ENCODE measurements at places on chromosomes 11 and 22.

- DNase-seq, result no peak
Observed at GRCh38 chr11:119374632-119375336, 6.7 kb downstream of the USP2 start.

GRCh38 chr22:49457146-49457545, 370.5 kb downstream of the BRD1 start:
- DNase-seq, result no peak

- no peak for DNase-seq
Observed at GRCh38 chr11:112620621-112621394, 340.4 kb upstream of the NCAM1 start.

GRCh38 chr11:110077831-110078325, 15.3 kb upstream of the ZC3H12C start:
- DNase-seq, result no peak

DNA sequence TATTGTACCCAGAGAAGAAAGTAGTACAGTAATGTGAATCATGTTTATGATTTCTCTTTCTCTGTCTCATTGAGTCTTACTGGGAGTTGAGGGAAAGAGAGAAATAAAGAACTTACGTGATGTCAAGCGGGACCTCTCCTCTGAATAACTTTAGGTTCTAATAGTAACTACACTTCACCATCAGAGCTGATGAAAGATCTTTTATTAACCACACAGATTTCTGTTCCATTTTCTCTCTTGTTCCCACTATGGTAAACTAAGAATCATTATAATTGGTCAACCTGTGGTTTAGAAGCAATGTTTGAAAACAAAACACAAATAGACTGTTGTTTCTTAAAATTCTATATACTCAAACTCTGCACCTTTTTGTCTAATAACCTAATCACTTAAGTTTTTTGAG, 142.3 kb downstream of the ELP4 start:
- no peak for DNase-seq

GRCh38 chr22:50274311-50274710, 4.1 kb upstream of the MAPK11 start:
- DNase-seq, result peak; percentile 19

DNA sequence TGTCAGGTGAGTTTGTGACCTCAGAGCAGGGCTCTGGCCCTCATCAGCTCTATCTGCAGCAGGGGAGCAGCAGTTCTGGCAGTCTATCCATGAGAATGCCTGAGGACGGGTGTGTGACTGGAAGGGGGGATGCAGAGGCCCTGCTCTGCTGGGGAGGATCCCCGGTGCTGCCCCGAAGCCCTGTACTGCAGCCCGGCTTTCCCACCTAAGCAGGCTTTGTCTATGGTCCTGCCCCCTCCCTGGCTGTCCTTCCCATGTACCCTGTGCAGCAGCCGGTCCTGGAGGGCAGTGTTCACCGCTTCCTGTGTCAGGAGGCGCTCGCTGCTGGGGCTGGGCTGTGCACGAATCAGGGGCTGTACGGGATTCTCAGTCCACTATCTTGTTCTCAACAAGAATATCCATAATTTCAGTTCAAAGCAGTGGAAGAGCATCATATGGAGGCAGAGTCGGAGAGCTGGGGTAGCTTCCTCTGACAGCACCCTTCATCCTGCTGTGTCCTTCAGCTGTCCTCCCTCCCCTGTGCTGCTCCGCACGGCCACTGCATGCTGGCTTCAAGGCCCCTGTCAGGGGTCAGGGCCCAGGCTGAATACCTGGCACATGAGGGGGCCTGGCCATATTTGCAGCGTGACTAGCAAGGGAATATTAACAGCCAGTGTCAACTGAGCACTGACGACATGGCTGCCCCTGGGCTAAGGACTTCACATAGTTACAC, 125.2 kb downstream of the CTTN start:
- no peak for DNase-seq

DNA sequence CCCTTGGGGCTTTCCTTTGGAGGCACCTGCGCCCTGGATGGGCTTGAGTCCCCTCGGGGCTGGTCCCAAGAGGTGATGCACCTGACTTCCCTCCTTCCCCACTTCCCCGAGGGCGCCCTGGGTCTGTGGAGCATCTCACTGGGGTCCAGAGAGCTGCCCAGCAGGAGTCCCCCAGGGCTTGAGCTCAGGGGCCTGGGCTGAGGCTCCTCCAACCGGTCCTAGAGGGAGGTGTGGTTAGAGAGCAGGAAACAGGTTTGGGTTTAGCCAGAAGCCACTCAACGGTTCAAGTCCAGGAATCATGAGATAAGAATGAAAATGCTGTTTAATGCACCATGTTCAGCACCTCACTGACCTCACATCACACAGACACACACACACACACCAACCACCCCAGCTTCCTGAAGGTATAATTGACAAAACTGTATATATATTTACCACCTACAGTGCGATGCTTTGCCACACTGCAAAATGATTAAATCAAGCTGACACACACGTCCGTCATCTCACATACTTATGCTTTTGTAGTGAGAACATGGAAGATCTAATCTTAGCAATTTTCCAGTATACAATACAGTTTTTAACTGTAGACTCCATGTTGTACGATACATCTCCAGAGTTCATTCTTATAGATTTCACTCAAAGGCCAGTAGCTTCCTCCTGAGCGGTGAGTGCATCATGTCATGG, 628 bp upstream of the IGLL1 start:
- no peak for DNase-seq

GRCh38 chr11:82992223-82992622, 79.5 kb downstream of the RAB30 start:
- no peak for DNase-seq

- no peak for DNase-seq
Observed at GRCh38 chr11:99522467-99523173, 501.9 kb downstream of the CNTN5 start.

GRCh38 chr11:92311616-92312449, 87.2 kb downstream of the FAT3 start:
- no peak for DNase-seq

GRCh38 chr11:121368364-121369240, 76.0 kb downstream of the SC5D start:
- no peak for DNase-seq

GRCh38 chr11:132909021-132909606, 623.2 kb downstream of the OPCML start:
- DNase-seq, result no peak

DNA sequence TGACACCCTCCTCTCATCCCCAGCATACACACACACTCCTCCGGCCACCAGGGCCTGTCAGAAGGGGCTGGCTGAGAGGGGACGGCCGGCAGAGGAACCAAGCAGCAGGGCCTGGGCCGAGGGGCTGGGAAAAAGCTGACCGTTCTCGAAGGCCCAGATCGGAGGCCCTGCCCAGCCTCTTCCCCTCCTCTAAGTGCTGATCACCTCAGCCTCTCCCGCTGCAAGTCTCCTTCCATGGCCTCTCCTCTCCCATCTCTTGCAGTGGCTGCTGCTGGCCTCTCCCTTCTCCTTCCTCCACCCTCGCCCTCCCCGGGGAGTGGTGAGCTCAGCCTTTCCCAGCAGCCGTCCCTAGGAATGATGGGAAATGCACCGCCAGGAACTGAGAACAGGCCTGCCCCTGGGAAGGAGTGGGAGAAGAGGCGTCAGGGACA, 39.6 kb downstream of the ARRB1 start:
- DNase-seq, result no peak

DNA sequence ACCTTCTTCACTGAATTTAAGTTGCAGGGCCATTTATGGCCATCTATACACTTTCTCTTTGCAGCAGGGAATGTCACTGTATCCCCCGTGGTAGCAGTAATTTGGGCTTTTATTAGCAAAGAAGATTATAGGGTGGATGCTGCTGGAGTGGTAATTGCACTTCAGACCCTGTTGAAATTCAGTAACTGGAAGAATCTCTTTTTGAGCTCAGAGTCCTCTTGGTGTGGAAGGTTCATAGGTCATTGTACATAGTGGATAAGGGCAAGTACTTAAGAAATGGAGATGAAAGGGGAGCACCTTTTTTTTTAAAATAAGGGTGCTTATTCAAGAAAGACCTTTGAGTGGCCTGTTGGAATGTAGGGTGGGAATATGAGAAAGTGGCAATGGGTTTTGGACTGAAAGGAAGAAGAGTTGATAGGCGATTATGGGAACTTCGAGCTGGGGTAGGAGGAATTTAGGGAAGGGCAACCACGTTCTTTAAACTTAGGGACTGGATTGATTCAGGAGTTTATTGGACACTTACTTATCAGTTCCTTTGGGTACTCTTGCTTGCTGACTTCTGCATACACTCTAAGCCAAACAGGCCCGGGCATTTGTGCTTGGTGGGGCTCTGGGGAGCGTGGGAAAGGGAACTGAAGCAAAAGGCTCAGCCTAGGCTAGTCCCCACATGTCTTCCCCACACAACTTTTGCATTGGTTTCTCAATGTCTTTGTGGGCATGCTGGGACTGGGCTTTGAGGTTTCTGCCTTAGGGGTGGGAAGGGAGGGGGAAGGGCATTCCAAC, 26.5 kb downstream of the CTNND1 start:
- no peak for DNase-seq

GRCh38 chr11:119505861-119506260, 82.9 kb upstream of the THY1 start:
- DNase-seq, result no peak

- DNase-seq, result no peak
Observed at GRCh38 chr11:117232911-117233409, 489 bp downstream of the RNF214 start.

DNA sequence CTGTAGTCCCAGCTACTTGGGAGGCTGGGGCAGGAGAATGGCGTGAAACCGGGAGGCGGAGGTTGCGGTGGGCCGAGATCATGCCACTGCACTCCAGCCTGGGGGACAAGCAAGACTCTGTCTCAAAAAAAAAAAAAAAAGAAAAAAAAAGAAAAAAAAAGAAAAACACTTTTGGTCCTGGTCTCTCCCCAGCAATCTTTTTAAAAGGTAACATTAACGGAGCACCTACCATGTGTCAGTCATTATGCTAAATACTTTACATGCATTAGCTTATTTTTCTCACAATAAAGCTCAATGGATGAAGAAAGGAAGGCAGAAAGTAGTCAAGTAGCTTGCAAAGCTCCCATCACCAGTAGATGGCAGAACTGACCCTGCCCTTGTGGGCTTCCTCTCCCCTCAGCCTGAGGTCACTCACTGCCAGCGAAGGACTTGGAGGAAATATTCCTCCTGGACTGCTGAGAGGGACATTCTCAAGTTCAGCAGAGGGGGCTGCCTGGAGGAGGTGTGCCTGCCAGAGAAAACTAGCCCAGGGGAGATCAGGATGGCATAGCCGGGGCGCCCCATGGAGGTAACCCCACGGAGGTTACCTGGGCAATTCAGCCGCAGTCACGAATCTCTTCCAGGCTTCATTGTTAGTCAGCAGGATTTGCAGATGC, 15.5 kb downstream of the APOL3 start:
- no peak for DNase-seq

- no peak for DNase-seq
Observed at GRCh38 chr22:26889802-26890201, 232.4 kb downstream of the MIAT start.

DNA sequence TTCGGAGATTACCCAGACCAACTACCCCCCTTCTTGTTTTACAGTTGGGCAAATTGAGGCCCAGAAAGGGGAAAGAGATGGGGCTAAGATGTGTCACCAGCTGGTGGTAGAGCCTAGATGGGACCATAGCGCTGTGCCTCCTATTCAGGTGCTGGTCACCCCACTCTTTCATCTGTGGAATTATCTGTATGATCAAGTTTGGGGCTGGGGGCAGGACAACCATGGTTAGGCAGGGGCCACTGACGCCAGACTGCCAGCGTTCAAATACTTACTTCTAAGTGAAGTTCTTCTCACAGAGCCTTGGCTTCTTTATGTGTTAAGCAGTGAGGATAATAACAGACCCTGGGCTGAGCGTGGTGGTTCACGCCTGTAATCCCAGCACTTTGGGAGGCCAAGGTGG, 55.9 kb downstream of the IGLL1 start:
- DNase-seq, result no peak

GRCh38 chr11:93512949-93513667, 30.1 kb downstream of the SMCO4 start:
- DNase-seq, result no peak

DNA sequence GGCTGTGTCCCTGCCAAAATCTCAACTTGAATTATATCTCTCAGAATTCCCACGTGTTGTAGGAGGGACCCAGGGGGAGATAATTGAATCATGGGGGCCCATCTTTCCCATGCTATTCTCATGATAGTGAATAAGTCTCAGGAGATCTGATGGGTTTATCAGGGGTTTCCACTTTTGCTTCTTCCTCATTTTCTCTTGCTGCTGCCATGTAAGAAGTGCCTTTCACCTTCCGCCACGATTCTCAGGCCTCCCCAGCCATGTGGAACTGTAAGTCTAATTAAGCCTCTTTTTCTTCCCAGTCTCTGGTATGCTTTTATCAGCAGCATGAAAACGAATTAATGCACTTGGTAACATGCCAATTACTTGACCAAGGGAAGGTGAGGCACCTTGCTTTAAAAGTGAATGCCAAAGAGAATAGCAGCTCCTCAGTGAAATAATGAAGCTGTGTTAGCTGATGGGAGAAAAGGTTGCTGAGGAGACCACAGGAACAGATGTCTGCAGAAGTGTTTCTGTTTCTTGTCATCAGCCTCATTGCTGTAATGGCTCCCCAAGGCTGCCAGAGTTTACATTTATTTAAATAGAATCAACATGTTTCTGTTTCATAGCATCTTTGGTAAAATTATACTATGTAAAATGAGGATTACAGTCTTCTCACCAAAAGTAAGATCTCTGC, 89.0 kb upstream of the CD44 start:
- no peak for DNase-seq

GRCh38 chr11:20041499-20041898, 118.8 kb downstream of the DBX1 start:
- DNase-seq, result no peak

- DNase-seq, result peak; percentile 60
Observed at GRCh38 chr11:17598700-17599459, 51.8 kb downstream of the OTOG start.

- DNase-seq, result no peak
Observed at GRCh38 chr22:25843660-25844405, 101.8 kb downstream of the MYO18B start.

DNA sequence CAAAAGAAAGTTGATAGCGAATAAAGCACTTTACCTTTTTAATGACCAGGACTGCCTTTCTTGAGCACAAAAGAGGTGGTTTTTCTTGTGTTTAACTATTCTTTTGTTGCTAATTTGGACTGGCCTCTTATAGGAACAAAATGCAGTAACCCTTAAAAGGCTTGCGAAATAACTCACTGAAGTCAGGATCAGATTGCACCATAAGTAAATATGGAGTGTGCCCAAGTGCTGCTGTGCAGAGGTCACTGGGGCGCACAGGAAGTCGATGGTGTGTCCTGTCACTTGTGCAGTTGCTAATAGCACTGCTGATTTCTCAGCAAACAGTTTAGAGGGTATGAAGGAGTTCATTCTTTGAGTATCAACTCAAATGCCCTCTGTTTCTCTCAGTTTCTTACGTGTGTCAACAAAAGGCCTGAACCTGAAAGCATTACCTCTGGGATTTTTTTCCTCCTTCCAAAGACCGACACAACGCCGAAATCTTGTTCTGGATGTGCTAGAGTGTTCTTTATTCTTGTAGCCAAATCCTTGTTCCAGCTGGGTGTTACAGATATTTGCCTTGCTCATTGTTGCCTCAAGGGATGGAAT, 71.3 kb downstream of the ATXN10 start:
- DNase-seq, result no peak

- DNase-seq, result no peak
Observed at GRCh38 chr11:131392528-131393255, 22.3 kb downstream of the NTM start.

Data from stimulated activated CD8-positive, alpha-beta memory T cell treated with anti-CD3 and anti-CD28 coated beads, Interleukin-4, amount 100 ng/mL, for 24 hours (primary cell).